ENCODE measurements at places on chromosomes 5 and 9. TPM values are rescaled to one million over a fixed set of nuclear protein-coding genes. Genes with fewer than 3 reads are reported as not detected.

COL27A1 gene
- total RNA-seq, result 3.1 TPM

C9orf43 gene
- total RNA-seq, result 0.34 TPM

ACTBL2 gene
- total RNA-seq, result not detected

COL15A1 gene
- total RNA-seq, result not detected

TAF11L5 gene
- not detected for total RNA-seq

All from nasal cavity respiratory epithelium epithelial cell of viscerocranial mucosa (primary cell).